Stimulated activated CD8-positive, alpha-beta memory T cell treated with anti-CD3 and anti-CD28 coated beads, Interleukin-4, amount 100 ng/mL, for 24 hours (primary cell): ENCODE measurements at places on chromosomes 2 and 18.

GRCh38 chr2:16729335-16729734 is 63.7 kb upstream of the CYRIA start:
- DNase-seq: no peak

DNA sequence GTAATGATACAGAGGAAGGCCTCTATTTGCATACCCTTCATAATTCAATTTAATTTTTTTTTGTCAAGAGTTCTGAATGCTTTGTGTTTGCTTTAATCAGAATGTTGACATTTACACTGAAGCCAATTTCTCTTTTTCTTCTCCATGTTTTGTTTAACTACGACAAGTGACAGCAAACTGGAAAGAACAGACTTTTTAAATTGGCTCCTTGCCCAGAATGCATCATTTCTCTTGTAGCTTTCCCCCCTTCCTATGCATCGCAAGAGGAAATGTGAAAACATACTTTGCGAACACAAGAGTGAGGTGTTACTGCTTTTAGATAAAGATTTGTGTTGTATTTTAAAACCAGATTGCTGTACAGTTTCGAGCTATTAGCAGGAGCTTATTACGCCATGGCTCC is 955.2 kb upstream of the CELF4 start:
- no peak for DNase-seq

DNA sequence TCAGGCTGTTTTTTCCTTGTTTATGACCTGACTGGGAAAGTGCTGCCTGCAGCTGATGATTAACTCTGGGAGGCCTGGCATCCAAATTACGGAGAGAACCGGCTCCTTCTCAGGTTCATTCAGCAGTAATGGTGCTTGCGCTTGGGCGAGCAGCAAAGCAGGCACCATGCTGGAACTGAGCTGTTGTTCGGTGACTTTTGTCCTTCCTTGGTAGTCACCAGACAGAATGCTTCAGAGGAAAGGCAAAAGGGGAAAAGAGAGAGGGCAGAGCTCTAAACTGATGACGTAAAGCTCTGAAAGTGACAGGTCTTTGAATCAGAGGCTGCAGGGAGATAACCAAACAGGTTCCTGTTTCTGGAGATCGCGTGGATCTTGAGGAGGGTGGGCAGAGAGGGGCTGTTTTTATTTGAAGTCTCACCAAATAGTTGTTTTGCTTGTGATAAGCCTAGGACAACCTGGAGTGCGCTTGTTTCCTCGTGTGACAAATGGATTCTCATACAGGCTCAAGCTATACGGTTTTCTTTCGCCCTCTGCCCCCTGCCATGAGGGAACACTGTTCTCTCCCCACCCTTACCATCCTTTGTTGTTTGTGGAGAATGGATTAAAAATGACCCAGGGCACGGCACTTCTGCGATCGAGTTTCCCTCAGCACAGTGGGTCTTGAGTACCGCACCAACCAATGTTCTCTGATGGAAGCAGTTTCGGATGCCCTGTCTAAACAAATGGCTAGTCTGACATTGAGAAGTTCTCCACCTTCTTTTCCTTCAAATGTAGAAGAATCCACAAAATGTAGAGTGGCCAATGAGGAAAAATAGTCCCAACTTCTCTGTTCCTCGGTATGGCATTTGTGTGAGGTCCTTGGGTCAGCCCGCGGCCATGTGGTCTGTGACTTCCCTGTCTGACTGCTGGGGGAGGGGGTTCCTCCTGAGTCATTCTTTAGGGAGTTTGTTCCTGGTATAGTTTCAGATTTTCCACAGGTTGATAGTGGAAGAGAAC is 1.3 kb downstream of the RASGRP3 start:
- no peak for DNase-seq

GRCh38 chr18:6013171-6013810 is 118.0 kb upstream of the TMEM200C start:
- DNase-seq: no peak

- DNase-seq: no peak
These were observed 8.0 kb upstream of the COL3A1 start for GRCh38 chr2:188966079-188966571.

DNA sequence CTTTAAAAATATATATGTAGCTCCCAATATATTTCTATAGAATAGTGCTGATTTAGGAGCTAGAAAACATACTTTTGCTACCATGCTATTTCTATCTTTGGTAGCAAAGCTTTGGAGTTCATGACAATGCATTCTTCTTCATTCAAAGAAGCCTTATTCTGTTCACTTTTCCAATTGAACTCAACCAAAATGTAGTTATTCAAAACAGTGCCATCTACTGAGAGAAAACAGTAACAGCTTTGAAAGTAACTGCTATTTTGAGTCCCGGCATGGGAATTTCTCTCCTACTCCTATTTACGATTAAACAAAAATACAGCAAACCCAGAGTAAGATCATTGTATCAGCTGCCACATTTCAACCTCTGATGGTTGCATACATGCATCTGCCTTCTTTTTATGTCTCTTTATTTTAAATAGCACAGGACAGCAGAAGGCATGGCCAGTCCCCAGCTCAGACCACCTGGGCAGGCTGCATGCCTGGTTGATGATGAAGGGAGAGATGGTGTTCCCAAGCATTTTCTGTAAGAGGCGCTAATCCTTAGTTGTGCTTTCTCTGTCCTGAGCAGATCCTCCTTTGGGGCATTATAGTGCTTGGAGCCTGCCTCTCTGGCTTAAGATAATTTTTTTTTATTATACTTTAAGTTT is 69.7 kb upstream of the SULT1C3 start:
- no peak for DNase-seq
